ENCODE measurements at places on chromosomes 4 and X.
A peak's percentile ranks its signal among the peaks of the same experiment; 100 is the strongest.

DNA sequence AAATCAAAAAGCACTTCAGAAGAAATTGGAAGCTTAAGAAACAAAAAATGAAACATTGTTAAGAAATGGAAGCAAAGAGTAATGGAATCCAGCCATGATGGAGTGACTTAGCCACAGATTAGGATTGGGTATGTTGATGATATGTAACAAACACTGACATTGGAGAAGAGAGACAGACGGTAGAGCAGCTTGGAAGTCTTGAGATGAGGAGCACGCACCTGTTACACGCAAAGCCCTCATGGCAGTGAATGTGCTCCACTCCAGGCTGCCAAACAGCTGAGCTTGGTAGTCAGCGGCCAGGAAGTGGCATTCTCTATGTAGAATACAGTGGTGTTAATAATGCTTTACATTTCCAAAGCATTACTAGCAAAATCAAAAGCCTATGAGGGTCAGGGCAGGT lies 56.9 kb upstream of the GPRIN3 start:
- no peak for DNase-seq

DNA sequence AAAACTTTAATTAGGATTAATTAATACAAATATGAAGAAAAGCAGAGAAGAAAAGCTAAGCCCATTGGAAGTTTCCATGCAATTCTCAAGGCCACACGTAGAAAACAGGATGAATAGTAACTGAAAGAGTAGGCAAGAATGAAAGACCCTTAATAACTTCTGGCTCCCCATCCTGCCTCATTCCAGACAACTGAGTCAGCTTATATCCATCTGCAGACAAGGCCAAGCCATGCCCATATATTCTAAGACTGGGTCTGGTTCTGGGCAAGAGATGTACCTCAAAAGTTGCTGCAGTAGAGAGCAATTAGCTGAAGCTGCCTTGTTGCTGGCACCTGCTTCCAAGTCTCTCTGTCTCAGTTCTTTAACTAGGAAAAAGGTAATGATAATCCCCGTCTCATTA lies 244.1 kb downstream of the GPC3 start:
- DNase-seq: no peak

DNA sequence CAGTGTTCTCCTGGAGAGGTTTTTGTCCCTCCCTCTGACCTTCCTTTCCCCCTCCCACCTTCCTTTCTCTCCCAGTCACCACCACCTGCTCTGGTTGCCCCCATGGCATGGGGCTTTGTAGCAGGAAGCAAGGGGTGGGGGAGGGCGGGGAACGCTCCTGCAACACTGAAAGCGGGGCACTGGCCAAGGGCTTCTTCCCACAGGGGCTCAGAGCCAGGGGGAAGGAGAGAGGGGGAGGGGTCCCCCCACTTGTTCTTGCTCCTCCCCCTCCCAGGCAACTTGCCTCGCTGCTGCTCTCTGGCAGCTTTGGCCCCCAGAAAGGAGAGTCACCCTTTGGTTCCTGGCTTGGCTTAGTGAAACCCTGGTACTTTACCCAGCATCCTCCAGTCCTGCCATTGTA lies 48.4 kb downstream of the BCORL1 start:
- no peak for DNase-seq

DNA sequence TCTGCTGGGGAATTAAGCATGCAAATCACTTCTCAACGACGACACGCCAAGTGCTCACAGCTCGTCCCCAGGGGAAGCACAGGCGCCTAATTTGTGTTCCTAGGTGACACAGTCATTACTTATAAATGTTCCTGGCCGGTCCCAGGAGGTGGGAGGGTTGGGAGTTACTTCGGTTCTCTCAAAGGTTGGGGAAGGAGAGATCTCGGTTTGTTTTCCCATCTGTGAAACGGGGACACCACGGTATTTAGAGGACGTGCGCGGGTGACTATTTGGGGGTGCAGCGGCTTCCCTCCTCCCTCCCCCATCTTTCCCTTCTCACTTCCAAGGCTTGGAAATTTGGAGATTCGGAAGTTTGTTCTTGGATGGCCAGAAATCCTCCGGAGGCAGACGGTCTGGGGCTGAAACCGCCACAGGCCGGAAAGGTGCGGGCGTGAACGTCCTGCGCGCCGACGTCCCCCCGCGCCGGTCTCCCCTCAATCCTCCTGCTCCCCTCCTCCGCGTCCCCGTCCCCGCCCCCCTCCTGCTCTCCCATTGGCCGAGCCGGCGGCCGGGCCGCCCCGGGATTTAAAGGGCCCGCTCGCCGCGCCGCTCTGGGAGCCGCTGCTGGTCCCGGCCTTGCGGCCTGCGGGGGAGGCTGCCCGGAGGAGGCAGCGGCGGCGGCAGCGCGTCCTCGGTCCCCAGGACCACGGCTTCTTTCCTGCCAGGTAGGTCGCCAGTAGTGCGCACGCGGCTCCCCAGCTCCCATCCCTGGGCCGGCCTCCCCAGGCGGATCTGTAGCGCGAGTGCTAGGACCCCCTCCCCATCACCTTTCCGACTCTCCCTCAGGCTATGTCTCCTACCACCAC lies at the start of gene PORCN:
TSS of gene PORCN (plus strand) at position 593 of the 845 bp plus-strand sequence. CDS start 829 bp downstream, outside the sequence.
- DNase-seq: peak; percentile 82

DNA sequence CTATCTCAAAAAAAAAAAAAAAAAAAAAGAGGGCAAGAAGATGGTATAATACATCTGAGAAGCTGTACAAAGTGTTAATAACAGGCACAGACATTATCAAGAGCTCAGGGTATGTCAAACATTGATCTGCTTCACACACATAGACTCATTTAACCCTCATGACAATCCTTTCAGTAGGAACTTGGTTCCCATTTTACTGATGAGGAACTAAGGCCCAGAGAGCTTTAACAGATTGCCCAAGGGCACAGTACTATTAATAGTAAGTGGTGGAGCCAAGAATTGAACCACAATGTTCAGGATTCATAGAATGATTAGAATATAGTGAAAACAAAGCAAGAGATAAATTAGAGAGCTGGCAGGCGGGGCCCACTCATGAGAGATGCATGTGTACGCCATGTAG lies 154.4 kb downstream of the EFHC2 start:
- no peak for DNase-seq

GRCh38 chr4:16005676-16006075 lies 42.7 kb upstream of the FGFBP2 start:
- no peak for DNase-seq

DNA sequence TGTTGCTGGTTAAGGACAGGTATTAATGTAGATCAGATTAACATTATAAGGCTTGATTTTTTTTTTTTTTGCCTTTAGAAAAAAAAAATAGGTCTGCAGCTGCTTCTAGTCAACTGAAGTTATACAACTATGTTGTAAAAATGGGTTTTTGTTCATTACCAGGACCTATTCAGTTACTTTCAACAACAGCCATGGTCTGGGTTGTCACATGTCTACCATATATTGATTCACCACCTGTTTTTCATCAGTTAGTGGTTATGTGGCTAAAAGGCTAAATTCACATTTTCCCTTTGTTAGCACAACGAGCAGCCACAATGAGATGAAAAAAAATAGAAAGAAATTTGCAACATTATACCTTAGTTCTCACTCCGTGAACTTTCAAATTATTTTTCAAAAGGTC lies 45.5 kb downstream of the GLRB start:
- DNase-seq: no peak
